HAP-1 (cell line): ENCODE measurements at places on chromosomes 6 and 20.

DNA sequence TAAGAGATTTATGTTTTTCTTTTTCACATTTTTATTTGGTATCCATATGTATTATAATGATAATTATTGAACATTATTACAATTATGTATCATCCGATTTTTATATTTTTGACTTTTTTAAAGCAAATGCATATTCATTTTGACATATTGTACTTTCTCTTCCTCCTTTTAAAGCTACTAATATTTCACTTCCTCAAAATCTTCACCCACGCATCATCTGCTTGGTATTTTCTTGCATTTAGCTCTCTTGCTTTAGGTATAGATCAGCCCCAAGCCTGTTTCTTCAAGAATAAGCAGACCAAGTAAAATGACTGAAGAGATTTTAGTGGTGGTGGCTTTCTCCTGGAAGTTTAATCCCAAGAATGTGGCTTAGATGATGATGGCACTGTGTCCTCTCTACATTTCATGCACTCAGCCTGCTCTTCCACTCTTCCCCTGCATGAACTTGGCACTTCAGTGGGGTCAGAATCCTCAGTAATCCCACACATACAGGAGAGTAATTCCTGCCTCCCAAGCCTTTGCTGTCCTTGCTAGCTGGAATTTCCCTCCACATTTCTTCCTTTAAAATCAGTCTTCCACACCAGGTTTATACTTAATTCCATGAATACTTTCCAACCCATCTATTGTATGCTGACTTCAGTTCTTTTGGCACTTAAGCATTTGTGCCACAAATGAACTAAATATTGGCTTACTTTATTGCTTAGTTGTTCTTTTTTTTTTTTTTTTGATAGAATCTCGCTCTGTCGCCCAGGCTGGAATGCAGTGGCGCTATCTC, 8.2 kb downstream of the NCOA7 start:
- DNase-seq = no peak

GRCh38 chr6:35400111-35400510, 52.0 kb upstream of the FANCE start:
- DNase-seq = no peak

- DNase-seq = no peak
Observed at GRCh38 chr6:155706806-155707205, 251.2 kb upstream of the NOX3 start.

GRCh38 chr6:33392595-33392948, 949 bp downstream of the KIFC1 start:
- DNase-seq = no peak

- no peak for DNase-seq
Observed at GRCh38 chr6:5115168-5115567, 30.0 kb downstream of the PPP1R3G start.

GRCh38 chr6:130825772-130826441, 1.3 kb upstream of the SMLR1 start:
- DNase-seq = peak; percentile 20

GRCh38 chr6:8940356-8940755, 505.0 kb upstream of the SLC35B3 start:
- no peak for DNase-seq
